HFFc6 (cell line): ENCODE measurements at places on chromosomes 3 and 15.

GRCh38 chr15:88323976-88324740 is 67.6 kb upstream of the NTRK3 start:
- H3K27me3 ChIP-seq: peaks cover 6% of the 10 kb centered on the region
- DNase-seq: peak; percentile 68
- no peaks in the 10 kb centered on the region for H3K36me3 ChIP-seq
- no peak overlapping the region for H3K4me3 ChIP-seq

DNA sequence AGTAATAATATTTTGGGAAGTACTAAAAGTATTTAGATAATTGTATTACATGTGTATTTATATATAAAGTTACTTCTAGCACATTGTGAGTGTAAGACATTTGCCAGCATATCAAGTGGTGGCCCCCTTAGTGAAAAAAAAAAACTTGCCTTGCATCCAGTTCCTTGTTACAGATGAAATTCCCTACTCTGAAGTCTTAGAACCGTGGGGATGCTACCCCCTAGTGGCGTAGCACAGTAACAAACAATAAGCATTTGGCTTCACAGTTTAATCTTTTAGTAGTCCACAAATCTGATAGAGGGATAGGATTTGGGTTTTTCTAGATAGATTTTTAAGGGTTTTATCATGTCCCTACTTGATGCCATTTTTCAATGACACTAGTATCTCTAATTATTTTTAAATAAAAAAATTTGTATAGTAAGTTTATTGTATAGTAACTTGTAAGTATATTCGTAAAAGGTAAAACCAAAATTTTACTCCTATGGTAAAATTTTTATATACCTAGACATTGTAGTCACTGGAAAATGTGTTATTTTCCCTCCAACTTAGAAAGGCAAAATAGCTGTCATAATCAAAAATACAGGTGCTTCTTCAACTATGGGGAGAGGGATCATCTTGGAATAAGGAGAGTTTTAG is 14.3 kb downstream of the SMC4 start:
- peak; percentile 71 for DNase-seq
- peaks cover 33% of the 10 kb centered on the region for H3K36me3 ChIP-seq
- H3K4me3 ChIP-seq: no peak overlapping the region
- H3K4me1 ChIP-seq: peaks cover 35% of the 10 kb centered on the region

- DNase-seq: no peak
- no peak overlapping the region for H3K4me3 ChIP-seq
- H3K27ac ChIP-seq: no peak overlapping the region
- 0 out of 2 replicates have a peak, but pooled peaks cover 1% of the 10 kb centered on the region for H3K27me3 ChIP-seq
These were observed 59.4 kb downstream of the CDC25A start for GRCh38 chr3:48128774-48129173.

DNA sequence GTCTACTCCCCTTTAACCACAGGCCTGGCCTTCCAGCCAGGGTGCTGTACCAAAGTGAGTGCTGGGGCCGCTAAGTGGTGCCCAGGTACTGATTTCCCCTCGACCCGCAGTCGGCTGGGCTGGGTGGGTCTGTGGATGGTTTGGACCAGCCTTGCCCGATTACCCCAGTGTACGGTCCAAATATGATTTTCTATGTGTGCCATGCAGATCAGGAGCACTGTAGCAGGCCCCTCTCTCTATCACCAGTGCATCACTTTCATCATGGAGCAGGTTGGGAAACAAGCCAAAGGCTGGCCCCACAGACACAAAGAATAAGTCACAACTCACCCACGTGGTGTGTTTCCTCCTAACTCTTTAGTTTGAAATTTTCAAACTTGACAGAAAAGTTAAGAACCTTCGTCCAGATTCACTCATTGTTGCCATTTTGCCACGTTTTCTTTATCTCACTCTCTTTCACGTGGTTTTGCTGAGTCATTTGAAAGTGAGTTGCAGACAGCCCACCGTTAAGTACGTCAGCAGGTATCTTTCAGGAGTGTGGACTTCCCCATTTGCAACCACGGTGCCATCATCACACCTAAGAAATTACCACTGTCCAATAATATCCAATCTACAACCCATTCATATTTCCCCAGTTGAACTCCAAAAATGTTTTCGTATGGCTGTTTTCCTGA is 37.0 kb downstream of the ZNF710 start:
- peaks cover 75% of the 10 kb centered on the region for H3K4me1 ChIP-seq
- H3K4me3 ChIP-seq: peak overlapping the region; percentile 10; the same call in 1 of the 2 replicates
- DNase-seq: no peak
- peaks cover 4% of the 10 kb centered on the region for H3K36me3 ChIP-seq
- H3K27me3 ChIP-seq: no peaks in the 10 kb centered on the region; the same call in 1 of the 2 replicates
- H3K27ac ChIP-seq: peak overlapping the region; percentile 83

GRCh38 chr3:161851941-161852566 is 355.4 kb downstream of the OTOL1 start:
- H3K4me1 ChIP-seq: peaks cover 17% of the 10 kb centered on the region
- peaks cover 5% of the 10 kb centered on the region; the same call in 1 of the 2 replicates for H3K27me3 ChIP-seq
- peak; percentile 30 for DNase-seq
- no peak overlapping the region for H3K4me3 ChIP-seq
